Osteoblast (primary cell): ENCODE measurements at places on chromosomes 12 and 14.

DNA sequence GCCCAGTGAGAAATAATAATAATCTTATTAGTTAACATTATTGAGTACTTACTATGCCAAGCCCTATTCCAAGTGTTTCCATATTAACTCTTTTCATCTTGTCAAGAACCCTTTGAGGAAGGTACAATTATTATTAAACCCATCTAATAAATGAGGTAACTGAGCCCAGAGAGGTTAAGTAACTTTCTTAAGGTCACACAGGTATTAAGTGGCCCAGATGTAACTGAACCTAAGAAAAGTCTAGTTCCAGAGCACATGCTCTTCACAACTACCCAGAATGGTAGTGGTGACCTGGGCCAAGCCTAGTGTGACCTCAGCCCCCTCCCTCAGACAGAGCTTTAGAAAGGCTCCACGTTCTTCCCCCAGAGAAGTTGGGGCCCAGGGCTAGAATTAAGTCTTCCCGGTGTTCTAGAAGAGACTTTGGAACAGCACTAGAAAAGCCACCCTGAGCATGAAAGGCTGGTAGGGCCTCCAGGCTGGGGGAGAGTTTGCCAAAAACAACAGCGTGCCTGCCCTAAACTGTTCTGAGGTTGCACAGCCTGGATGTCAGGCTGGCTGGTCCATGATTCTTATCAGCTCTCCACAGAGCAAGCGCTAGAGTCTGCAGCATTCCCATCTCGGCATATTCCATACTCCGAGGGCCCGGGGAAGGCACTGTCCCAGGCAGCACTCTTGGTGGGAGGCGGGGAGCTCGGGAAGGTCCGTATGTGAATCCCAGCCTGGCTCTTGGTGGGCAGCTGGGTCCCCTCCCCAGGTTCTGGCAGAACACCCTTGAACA, 41.3 kb upstream of the CTDSP2 start:
- H3K4me3 ChIP-seq = peak overlapping the region; percentile 62
- H3K27me3 ChIP-seq = no peaks in the 10 kb centered on the region
- no peaks in the 10 kb centered on the region for H3K36me3 ChIP-seq
- no peak for DNase-seq
- H3K27ac ChIP-seq = peak overlapping the region; percentile 85
- H3K4me1 ChIP-seq = peaks cover 38% of the 10 kb centered on the region

- DNase-seq = peak; percentile 47
- no peak overlapping the region for H3K27ac ChIP-seq
- H3K4me1 ChIP-seq = peaks cover 11% of the 10 kb centered on the region
- peaks cover 12% of the 10 kb centered on the region for H3K27me3 ChIP-seq
- no peak overlapping the region for H3K4me3 ChIP-seq
- H3K36me3 ChIP-seq = no peaks in the 10 kb centered on the region
Observed at GRCh38 chr12:49920241-49920914, 16.7 kb upstream of the FAIM2 start.

- H3K4me1 ChIP-seq = peaks cover 22% of the 10 kb centered on the region
- peak overlapping the region; percentile 94 for H3K4me3 ChIP-seq
- H3K27me3 ChIP-seq = no peaks in the 10 kb centered on the region
- H3K36me3 ChIP-seq = peaks cover 2% of the 10 kb centered on the region
Observed at GRCh38 chr12:42326541-42327226, 717 bp downstream of the PPHLN1 start.

DNA sequence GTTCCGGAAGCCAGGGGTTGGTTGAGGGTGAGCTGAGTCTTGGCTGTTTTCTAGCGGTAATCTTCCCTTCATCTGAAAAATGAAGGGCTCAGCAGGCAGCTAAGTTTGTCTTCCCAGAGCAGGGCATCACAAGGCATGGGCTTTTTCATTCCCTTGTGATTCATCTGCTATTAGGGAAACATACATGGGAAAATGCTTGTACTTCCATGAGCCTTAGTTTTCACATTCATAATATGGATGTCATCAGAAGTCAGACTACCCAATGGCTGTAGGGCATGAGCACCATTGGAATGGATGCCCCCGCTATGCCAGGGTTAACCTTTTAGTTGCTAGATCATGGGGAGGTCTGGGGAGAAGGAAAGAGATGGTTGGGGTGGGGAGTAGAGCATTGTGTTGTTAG, 18.7 kb downstream of the HELB start:
- no peaks in the 10 kb centered on the region for H3K36me3 ChIP-seq
- H3K4me1 ChIP-seq = no peaks in the 10 kb centered on the region
- H3K27ac ChIP-seq = no peak overlapping the region
- no peaks in the 10 kb centered on the region for H3K27me3 ChIP-seq
- H3K4me3 ChIP-seq = no peak overlapping the region

GRCh38 chr14:53628732-53629430, 327.7 kb downstream of the BMP4 start:
- H3K4me3 ChIP-seq = no peak overlapping the region
- no peaks in the 10 kb centered on the region for H3K36me3 ChIP-seq
- no peak overlapping the region for H3K27ac ChIP-seq
- no peak for DNase-seq
- no peaks in the 10 kb centered on the region for H3K4me1 ChIP-seq
- peaks cover 8% of the 10 kb centered on the region for H3K27me3 ChIP-seq

- H3K4me3 ChIP-seq = no peak overlapping the region
- H3K27ac ChIP-seq = peak overlapping the region; percentile 36
- H3K4me1 ChIP-seq = peaks cover 15% of the 10 kb centered on the region
Observed at GRCh38 chr12:53596920-53597363, 29.2 kb downstream of the ATF7 start.

- H3K27ac ChIP-seq = no peak overlapping the region
- H3K36me3 ChIP-seq = no peaks in the 10 kb centered on the region
- no peak overlapping the region for H3K4me3 ChIP-seq
- no peaks in the 10 kb centered on the region for H3K27me3 ChIP-seq
- no peaks in the 10 kb centered on the region for H3K4me1 ChIP-seq
Observed at GRCh38 chr12:92272061-92272964, 126.7 kb upstream of the BTG1 start.

DNA sequence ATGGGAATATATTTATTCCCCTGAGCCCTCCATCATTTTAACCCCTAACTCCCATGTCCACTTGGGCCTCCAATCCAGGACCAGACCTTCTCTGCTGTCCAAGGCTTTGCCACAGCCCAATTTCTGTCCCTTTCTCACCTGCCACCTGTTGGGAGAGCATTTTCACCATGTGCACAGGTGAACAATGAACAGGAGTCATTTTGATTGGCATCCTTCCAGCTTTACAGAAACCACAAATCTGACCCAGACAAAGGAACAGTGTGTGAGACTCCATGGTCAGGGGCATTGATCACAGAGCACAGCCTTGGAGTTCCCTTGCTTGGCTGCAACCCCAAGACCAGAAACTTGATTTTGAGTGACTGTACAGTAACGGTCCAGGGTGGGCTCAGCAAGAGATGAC, 91.9 kb downstream of the CRACR2A start:
- H3K27ac ChIP-seq = no peak overlapping the region
- no peak for DNase-seq
- no peaks in the 10 kb centered on the region for H3K27me3 ChIP-seq
- H3K36me3 ChIP-seq = peaks cover 10% of the 10 kb centered on the region
- H3K4me3 ChIP-seq = no peak overlapping the region
- no peaks in the 10 kb centered on the region for H3K4me1 ChIP-seq

- no peak for DNase-seq
- no peaks in the 10 kb centered on the region for H3K27me3 ChIP-seq
- H3K4me3 ChIP-seq = no peak overlapping the region
- H3K27ac ChIP-seq = no peak overlapping the region
- no peaks in the 10 kb centered on the region for H3K36me3 ChIP-seq
Observed at GRCh38 chr14:87745507-87746118, 247.4 kb downstream of the GALC start.
